ENCODE measurements at places on chromosomes 13 and 19.

DNA sequence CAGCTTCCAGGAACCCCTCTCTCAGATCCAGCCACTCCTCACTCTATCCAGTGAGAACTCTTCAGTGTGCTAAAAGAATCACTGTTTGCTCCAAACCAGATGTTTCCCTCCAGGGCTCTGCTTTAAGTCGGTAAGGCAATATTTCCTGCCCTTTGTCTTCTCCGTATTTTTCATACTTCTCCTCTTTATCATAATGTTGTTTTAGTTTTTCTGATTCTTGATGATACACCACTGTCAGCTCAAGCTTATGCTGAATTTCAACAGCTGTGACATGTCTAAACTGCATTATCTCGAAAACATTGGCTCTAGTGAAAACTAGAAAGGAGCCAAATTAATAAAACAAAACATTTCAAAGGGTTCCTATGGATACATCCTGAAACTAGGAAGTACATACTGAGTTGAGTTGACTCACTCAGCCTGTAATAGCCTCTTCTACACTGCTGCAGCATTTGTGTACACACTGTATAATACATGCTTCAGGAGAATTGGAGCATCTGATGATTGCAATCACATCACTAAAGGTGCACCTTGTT lies 39.8 kb downstream of the GPR180 start:
- DNase-seq = no peak

DNA sequence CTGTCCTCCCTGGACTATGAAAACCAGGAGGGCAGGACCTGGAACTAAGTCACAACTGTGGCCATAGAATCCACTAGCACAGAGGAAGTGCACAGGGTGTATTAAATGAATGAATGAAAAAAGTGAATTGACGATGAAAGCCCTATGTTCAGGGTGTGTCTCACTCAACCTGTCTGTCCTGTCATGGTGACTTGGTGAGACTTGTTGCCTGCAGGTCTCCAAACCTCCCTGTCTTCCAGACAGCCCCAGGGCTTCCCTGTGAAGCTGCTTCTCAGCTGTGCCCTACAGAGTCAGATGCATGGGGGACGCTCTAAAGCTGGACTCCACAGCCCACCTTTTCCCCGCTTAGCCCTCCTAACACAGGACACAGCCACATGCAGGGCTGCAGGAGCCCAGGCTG lies 4.8 kb upstream of the IGFL1 start:
- DNase-seq = no peak

GRCh38 chr13:96527497-96527896 lies 437.6 kb downstream of the HS6ST3 start:
- no peak for DNase-seq

- DNase-seq = no peak
These were observed 39.3 kb upstream of the UBE2L5 start for GRCh38 chr13:30382836-30383525.

DNA sequence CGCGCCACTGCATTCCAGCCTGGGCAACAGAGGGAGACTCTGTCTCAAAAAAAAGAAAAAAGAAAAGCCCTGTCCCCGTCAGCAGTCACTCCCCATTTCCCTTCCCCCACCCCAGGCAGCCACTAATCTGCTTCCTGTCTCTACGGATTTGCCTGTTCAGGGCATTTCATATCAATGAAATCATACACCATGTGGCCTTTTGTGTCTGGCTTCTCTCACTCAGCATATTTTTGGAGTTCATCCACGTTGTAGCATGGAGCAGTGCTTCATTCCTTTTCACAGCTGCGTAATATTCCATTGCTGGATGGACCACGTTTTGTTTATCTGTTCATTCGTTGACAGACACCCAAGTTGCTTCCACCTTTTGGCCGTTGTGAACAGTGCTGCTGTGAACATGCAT lies 36.1 kb upstream of the KLF2 start:
- DNase-seq = no peak

DNA sequence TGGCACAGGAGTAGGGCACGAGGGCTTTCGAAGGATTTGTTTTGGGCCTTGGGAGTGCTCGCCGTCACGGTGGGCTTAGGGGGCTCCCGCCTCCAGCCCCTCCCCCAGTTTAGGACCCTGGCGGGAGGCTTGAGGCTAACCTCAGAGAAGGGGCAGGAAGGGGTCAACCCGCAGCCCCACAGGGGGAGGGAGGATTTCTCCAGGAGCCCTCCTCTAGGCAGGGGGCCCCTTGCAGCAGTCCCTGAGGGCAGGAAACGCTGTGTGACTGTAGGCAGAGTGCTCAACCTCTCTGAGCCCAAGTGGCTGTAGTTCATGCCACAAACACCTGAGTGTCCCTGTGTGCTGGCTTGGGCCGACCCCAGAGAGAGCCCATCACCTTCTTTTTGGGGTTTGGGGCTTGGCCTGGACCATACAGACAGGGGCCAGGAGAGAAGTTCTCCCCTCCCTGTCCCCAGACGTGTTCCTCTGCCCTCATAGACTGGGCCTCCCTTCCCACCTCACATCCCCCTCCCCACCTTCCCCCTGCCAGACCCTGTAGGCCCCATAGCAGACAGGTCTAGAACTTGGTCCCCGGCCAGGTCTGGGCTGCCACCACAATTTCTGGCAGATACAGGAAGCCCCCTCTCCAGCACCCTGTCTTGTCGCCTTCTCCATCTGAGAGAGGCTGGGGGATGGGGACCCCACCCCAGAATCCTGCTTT lies 8.1 kb downstream of the ISYNA1 start:
- no peak for DNase-seq

DNA sequence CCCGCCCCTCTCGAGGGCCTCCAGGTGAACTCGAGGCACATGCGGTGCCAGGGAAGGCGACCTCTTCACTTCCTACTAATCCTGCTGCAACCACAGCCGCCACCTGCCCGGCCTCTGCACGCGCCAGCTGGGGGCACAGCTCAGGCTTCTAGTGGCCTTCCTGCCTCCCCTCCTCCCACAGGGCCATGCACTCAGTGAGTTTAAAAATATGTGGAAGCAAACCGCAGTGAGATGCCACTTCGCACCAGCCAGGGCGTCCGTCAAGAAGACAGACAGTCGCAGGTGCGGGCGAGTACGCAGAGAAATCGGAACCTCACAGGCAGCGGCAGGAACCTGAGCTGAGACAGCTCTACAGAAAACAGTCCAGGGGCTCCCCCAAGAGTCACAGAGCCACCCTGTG lies 10.4 kb downstream of the LMNB2 start:
- no peak for DNase-seq

GRCh38 chr19:55115446-55116065 lies 1.9 kb downstream of the PPP1R12C start:
- DNase-seq = no peak

DNA sequence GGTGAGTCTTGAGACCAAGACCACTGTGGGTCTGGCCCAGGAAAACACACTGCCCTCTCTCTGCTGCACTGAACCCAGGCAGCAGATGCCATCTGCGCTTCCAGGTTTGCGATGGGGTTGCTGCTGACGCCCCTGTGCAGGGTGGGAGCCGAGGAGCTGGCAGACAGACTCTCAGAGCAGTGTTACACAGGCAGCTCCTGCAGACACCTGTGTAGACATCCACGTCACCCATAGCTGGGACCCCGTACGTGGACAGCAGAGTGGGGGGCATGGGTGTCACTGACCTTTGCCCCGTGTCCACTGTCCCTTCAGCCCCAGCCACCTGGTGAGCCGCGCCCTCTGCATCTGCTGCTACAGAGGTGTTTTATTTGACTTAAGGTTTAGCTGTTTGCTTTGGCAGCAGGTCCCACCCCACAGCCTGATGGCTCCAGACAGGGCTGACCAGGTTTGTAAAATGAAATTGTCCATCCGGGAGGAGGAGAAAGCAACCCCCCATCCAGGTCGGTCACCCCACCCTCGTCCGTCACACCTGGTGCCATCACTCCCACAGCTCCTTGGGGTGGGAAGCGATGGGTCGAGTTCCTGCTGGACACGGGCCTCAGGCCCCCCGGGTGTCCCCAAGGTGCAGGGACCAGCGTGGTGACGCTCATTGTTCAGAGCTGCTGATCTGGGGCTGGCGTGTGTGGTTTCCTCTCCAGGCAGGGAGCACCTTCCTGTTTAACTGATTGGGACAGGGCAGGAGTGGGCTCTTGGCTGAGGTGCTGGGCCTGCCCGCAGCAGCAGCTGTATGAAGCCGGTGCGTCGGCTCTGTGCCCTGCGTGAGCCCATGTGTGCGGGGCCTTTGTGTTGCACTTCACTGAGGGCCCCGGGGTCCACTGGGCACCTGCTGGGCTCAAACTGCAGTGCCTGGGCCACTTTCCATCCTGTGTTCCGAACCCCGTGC lies 28.4 kb downstream of the MCF2L start:
- DNase-seq = no peak

GRCh38 chr19:3968556-3969434 lies 2.1 kb downstream of the DAPK3 start:
- DNase-seq = no peak

Measured in dorsolateral prefrontal cortex (tissue), 122 donors.